Activated T-cell treated with anti-CD3 and anti-CD28 coated beads for 48 hours (primary cell): ENCODE measurements at places on chromosomes 4 and X.

DNA sequence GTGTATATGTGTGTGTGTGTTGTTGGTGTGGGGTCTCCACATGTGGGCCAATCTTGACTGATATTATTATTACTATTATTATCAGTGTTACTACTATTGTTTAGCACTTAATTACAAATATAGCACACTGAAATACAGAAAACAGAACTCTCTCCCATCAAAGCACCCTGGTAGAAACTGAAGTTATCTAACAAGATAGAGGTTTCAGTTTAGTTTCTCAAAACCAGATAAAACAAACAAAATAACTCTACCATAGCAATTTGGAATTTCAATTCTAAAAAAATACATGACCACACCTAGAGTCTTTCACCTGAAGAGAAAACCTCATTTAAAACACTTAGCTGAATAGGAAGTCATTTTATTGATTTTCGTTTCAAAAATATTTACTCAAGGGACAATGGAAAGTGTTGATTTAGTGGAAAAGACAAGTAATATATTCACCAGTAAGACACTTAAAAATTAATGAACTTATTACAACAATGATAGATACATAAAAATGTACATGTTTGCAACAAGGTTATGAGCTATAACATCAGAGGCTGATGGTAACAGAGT, 252.3 kb downstream of the PDHA2 start:
- DNase-seq, result no peak

- DNase-seq, result no peak
Observed at GRCh38 chr4:18106620-18107019, 85.1 kb upstream of the LCORL start.

DNA sequence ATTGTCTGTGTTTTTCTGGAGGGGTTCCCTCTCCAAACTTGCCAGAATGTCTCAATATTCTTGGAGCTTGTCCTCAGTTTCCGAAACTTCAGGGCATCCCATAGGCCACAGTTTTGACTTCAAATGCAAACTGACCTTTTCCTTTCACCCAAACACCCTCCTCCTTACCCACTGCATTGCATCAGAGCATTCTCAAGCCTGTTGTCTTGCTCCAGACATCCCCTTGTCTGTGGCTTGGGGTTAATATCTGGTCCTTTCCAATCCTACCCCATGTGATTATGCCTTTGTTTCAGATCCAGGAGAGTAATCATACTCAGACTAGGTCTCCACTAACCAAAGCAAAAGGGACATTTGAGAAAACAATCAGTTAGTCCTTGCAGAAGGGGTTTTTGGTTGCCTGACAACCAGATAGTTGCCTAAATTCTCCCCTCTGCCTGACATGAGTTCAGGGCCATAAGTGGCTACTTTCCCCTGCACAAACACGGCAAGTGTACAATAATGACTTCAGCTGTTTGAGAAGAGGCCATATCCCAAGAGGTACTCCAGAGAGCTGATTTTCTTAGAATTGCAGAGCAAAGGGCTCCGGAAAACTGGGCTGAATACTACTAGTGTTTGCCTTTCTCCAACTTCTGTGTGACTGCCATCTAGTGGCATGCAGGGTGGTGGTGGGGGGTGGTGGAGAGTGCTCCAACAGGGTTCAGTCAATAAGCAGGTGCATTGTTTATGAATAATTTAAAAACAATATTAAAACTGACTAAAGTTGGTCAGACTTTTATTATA, 130.2 kb downstream of the CHRDL1 start:
- DNase-seq, result peak; percentile 0

GRCh38 chr4:83757121-83757621, 221.3 kb downstream of the GPAT3 start:
- DNase-seq, result no peak

DNA sequence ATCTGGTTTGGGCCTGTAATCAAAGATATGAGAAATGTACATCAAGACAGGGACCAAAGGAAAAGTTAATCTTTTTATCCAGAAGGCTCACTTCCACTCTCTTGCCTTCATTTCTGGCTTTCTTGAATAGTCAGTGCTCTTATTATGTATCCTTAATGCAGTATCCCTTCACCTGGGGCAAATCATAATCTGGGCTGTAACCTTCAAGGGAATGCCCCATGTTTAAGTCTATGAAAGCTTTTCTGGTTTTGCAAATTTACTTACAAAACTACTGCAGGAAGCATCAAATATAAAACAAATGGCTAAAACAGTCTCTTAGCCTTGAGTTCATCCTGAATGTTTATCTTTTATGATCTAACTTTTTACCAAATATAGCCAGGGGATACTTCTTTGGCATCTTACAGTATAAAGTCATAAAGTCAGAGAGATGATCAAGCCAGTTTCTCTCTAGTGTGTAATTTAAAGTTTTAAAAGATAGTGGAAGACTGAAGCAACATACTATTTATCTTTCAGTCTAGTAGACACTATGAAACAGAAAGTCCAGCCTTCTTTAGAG, 1214.8 kb downstream of the STIM2 start:
- no peak for DNase-seq

DNA sequence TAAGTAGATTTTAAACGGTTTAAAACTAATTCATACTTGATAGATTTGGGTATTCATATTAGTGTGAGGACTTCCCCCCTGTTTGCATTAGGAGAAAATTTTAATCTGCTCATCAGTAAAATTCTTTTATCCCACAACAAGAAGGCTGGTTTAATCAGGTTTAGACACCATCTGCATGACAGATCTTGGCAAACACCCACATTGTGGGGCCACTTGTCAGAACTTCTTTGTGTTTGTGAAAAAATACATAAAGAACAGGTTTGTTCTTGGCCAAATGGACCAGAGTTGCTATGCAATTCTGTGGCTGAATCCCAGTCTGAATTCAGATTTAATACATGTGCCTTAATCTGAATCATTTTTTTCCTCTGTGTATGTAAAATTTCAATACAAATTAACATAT, 121.1 kb downstream of the REPS2 start:
- no peak for DNase-seq

- no peak for DNase-seq
Observed at GRCh38 chr4:111681270-111681669, 464.0 kb upstream of the FAM241A start.

- no peak for DNase-seq
Observed at GRCh38 chr4:186724058-186724863, 605 bp upstream of the FAT1 start.

DNA sequence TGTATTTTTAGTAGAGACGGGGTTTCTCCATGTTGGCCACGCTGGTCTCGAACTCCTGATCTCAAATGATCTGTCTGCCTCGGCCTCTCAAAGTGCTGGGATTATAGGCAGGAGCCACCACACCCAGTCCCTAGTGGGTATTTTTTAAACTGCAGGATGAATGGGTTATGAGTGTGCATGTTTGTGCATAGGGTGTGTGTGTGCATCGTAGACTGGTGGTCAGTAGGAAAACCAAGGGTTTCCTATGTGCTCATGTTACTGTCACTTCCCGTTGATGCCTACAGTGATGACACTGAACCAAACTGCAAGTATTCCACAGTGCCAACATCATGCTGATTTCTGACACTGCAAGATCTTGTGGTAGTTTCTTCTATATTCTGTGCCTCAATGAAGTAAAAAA, 41.1 kb downstream of the DDIT4L start:
- no peak for DNase-seq

DNA sequence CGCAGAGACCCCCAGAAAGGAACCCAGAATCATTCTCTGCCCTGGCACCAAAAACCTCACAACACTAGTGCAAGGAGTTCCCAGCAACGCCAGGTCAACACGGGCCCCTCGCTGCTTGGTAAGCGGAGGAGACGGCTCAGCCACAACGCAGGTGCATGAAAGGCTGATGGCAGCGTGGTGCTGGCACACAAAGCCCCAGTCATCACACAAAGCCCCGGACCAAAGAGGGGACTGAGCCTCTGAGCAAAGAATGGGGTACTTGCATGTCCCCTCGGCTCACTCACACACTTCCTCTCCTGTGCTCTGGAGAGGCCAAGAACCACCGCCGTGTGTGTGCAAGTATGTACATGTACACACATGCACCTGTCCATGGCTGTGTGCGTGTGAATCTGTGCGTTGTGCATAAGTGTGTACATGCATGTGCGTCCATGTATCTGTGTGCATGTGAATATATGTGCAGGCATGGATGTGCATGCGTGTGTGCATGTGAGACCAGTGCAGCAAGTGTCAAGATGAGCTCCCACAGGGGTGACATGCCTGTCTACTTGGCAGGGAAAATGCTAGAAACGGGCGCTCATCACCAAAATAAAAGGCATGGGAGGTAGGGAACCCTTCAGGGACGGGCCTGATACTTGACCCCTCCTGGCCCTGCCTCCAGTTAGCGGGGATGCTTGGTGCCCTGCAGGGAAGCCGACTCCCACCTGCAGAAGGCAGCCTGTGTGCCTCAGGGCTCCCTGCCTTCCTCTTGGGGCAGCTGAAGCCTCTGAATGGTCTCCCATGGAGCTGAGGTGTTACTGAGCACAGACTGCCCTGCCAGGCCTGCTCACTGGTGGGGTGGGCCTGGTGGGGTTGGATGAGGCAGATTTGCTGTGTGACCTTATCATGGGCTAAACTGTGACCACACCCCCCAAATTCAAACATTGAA, 60.4 kb downstream of the ZFYVE28 start:
- DNase-seq, result no peak
